ENCODE measurements at places on chromosomes 1 and 21. TPM values are rescaled to one million over a fixed set of nuclear protein-coding genes. Genes with fewer than 3 reads are reported as not detected.

GRCh38 chr1:219741011-219741970 lies 128.4 kb upstream of the ZC3H11B start:
- no peak for DNase-seq

DNA sequence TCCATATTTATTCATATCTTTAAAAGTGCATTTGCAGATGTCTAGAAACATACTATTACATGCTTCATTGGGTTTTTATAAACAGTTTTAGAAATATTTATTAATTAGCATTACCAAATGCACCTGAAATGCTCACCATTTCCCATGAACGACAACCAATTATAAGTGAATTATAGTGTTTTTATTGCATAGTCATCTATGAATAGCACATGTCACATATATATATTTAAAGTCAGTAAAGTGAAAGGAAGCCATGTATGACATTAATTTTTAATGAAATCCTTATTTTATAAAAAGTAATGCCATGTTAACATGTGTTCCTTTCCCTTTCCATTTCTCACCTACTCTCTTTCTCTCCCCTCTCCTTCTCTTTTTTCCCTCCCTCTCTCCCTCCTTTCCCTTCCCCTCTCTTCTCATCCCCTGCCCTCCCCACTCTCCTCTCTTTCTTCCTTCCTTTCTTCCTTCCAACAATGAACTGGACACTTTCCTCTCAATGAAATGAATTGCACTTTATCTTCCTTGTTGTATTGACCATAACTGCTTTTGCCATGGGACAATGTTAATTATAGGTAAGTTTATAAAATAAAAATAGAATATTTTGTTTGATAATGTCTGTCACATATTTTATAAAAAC lies 179.3 kb downstream of the NCAM2 start:
- no peak for DNase-seq

Gene FCRL2
- total RNA-seq: not detected

GRCh38 chr1:147492207-147492606 lies 49.1 kb upstream of the BCL9 start:
- no peak for DNase-seq

GRCh38 chr1:230820568-230820967 lies 47.8 kb downstream of the C1orf198 start:
- DNase-seq: no peak

DNA sequence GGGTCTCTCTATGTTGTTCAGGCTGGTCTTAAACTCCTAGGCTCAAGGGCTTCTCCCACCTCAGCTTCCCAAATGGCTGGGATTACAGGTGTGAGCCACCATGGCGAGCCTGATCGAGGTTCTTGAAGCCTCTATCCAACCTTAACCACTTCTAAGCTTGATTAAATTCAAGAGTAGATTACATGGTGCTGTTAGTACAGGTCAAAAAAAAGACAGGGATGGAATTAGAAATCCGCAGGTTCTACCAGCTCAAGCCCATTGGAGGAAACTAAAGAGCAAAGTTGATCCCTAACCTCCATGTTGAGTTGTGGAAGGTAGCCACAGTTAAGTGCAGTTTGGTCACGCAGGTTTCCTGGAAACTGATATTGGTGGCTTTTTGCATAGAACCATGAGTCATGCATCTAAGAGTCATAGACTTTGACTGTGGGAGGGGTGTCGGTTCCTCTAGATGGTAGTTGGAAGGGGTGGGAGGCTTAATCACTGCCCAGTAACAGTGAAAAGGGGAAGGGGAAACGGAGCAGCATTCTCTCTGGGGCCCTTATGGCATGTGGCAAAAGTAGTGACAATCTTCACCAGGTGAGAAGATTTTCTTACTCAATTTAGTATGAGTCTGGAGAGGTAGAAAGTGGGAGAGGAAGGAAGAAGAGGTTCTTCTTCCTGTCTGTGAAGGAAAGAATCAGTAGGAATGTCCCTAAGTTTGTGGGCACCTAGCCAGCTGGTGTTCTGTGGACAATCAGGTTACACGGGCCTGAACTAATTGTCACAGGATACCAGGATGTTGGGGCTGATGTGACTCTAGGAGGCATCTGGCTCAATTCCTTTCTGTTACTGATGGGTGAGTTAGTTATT lies 7.0 kb downstream of the CD53 start:
- DNase-seq: peak; percentile 65

Gene RGS13
- not detected for total RNA-seq

Gene LIN28A
- not detected for total RNA-seq
